ENCODE measurements at places on chromosomes 1 and 21. TPM values are rescaled to one million over a fixed set of nuclear protein-coding genes. Genes with fewer than 3 reads are reported as not detected.

DNA sequence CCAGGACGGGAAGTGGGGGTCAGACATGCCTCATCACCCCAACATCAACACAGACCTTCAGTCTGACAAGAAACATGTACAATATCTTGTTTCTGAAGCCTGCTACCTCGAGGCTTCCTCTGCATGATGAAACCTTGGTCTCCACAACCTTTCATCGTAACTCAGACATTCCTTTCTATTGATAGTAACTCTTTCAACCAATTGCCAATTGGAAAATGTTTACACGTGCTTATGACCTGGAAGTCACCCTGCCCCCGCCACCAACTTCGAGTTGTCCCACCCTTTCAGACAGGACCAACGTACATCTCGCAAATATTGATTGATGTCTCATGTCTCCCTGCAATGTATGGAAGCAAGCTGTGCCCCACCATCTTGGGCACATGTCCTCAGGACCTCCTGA is 159.5 kb downstream of the ETS2 start:
- H3K4me3 ChIP-seq = no peak overlapping the region
- no peaks in the 10 kb centered on the region for H3K36me3 ChIP-seq
- H3K27ac ChIP-seq = no peak overlapping the region
- H3K4me1 ChIP-seq = no peaks in the 10 kb centered on the region
- no peak for DNase-seq
- H3K27me3 ChIP-seq = no peaks in the 10 kb centered on the region

GRCh38 chr1:46372431-46372830 is 21.7 kb upstream of the FAAH start:
- no peak for DNase-seq
- H3K4me1 ChIP-seq = no peaks in the 10 kb centered on the region

Gene CRP
- total RNA-seq = not detected

DNA sequence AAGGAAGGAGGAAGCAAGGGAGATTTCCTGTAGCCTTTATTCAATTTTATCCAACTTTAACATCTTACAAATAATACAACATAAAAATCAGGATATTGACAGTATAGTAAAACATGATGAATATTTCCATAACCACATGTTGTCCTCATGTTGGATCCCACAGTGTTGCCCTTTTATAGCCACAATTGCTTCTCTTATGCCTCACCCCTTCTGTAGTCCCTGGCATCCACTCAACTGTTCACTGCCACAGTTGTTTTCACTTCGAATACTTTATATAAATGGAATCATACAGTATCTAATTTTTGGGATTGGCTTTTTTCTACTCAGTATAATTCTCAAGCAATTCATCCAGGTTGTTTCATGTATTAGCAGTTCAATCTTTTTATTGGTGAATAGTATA is 44.8 kb downstream of the SRSF11 start:
- no peaks in the 10 kb centered on the region for H3K4me1 ChIP-seq
- DNase-seq = no peak
- H3K27me3 ChIP-seq = no peaks in the 10 kb centered on the region
- H3K36me3 ChIP-seq = peaks cover 5% of the 10 kb centered on the region
- no peak overlapping the region for H3K4me3 ChIP-seq
- H3K27ac ChIP-seq = no peak overlapping the region

DNA sequence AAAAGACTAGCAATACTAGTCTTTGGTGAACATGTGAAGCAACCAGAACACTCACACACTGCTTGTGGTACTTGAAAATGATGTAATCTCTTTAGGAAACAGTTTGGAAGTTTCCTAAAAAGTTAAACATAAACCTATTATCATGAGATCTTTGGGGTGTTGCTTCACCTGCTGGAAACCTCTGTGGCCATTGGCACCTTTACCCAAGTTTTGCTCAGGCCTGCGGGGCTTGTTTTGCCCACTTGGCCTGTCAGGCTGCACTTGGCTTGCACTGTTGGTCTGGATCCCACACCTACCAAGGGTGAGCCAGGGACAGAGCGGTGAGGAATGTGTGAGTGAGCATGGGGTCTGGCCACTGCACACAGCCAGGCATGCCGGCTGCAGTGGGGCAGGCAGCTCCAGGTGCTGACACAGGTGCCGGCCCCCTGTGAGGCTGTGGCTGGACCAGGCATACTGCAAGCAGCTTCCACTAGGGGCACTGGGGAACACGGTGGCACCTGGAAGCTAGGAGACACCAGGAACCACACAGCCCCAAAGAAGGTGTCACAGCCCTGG is 14.4 kb upstream of the FNBP1L start:
- H3K27ac ChIP-seq = no peak overlapping the region
- no peaks in the 10 kb centered on the region for H3K4me1 ChIP-seq
- H3K4me3 ChIP-seq = no peak overlapping the region
- no peaks in the 10 kb centered on the region for H3K27me3 ChIP-seq
- 0 out of 2 replicates have a peak, but pooled peaks cover 3% of the 10 kb centered on the region for H3K36me3 ChIP-seq

DNA sequence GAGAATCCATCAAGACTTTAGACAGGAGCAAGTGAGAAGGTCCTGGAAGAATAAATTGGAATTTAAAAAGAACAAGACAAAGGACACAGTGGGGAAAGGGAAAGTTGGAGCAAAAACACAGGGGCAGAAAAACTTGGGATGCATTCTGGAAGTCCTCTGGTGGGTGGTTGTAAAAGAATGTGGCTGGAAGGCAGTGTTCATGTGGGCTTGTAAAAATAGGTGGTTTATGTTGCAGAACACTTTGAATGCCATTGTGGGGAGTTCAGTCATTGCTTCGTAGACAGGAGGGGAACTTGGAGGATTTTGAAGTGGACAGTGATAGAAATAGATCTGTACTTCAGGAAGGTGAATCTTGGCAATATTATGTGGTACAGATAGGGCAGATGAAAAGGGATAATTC is 15.2 kb downstream of the KIF1B start:
- no peaks in the 10 kb centered on the region for H3K27me3 ChIP-seq
- no peak overlapping the region for H3K27ac ChIP-seq
- DNase-seq = no peak
- H3K4me3 ChIP-seq = no peak overlapping the region

Gene KLHDC9
- 6.3 TPM for total RNA-seq

GRCh38 chr1:171137580-171137979 is 46.9 kb downstream of the FMO3 start:
- DNase-seq = peak; percentile 22
- H3K36me3 ChIP-seq = no peaks in the 10 kb centered on the region
- peaks cover 19% of the 10 kb centered on the region for H3K4me1 ChIP-seq

All from GM23338 (cell line).